ENCODE measurements at places on chromosomes 6 and 20. TPM values are rescaled to one million over a fixed set of nuclear protein-coding genes. Genes with fewer than 3 reads are reported as not detected.
A peak's percentile ranks its signal among the peaks of the same experiment; 100 is the strongest.

GRCh38 chr20:1867495-1868260 is 27.5 kb upstream of the SIRPA start:
- no peak overlapping the region for H3K27ac ChIP-seq
- H3K36me3 ChIP-seq: no peaks in the 10 kb centered on the region
- peaks cover 51% of the 10 kb centered on the region for H3K27me3 ChIP-seq
- H3K4me3 ChIP-seq: no peak overlapping the region
- H3K4me1 ChIP-seq: no peaks in the 10 kb centered on the region
- ATAC-seq: no peak

Gene SCP2D1
- not detected for total RNA-seq

Gene RNASET2
- total RNA-seq: 94.2 TPM

Gene OR2H1
- total RNA-seq: not detected

DNA sequence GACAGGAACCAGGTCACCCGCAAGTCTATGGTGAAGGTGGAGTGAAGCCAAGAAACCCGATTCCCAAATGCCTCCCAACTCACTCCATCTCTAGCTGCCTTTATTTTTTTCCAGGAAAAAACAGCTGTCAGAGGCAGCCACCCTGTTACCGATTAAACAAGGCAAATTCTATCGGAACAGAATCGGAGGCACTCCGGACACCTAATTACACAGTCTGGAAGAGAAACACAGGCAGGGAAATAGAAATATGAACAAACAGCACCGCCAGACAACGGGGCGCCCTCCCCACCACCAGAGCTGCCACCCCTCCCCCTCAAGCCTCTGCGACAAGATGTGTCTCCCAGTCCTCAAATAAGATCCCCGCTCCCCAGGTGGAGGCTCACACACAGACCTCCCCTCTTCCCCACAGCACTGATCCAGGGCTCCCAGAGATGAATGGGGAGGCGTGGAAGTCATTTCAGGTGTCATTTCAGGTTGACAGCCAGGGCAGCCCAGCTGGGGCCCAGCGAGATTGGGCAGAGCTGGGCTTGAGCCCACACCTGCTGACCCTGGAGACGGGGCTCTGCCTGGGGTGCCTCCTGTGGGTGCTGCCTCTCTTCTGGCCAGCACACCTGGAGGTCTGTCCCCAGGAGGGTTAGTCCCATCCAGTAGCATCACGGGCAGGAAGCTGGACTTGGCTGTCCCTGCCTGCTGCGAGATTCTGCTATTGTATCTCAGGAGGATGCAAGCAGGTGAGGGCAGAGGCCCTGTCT is 19.8 kb upstream of the VSTM2L start:
- H3K27ac ChIP-seq: no peak overlapping the region
- peaks cover 3% of the 10 kb centered on the region for H3K27me3 ChIP-seq
- H3K4me3 ChIP-seq: no peak overlapping the region
- no peaks in the 10 kb centered on the region for H3K4me1 ChIP-seq
- H3K36me3 ChIP-seq: no peaks in the 10 kb centered on the region
- no peak for ATAC-seq

Gene JPH2
- total RNA-seq: 0.09 TPM

- peaks cover 46% of the 10 kb centered on the region for H3K36me3 ChIP-seq
- peaks cover 4% of the 10 kb centered on the region for H3K4me1 ChIP-seq
- H3K4me3 ChIP-seq: no peak overlapping the region
- peak overlapping the region; percentile 29 for H3K27ac ChIP-seq
- no peak for ATAC-seq
- no peaks in the 10 kb centered on the region for H3K27me3 ChIP-seq
Observed at GRCh38 chr20:37314099-37314498, 24.6 kb downstream of the MANBAL start.

GRCh38 chr6:101393251-101393828 is at the start of gene GRIK2:
GRIK2 (plus strand) TSS chr6:101393708.
- H3K4me3 ChIP-seq: no peak within 1 kb of the TSS
- no peaks in the 10 kb centered on the region for H3K4me1 ChIP-seq
- H3K27me3 ChIP-seq: peaks cover 27% of the 10 kb centered on the region
- no peak within 1 kb of the TSS for H3K27ac ChIP-seq
- ATAC-seq: no peak

- H3K4me3 ChIP-seq: no peak overlapping the region
- no peaks in the 10 kb centered on the region for H3K27me3 ChIP-seq
- ATAC-seq: no peak
- no peaks in the 10 kb centered on the region for H3K36me3 ChIP-seq
- H3K4me1 ChIP-seq: no peaks in the 10 kb centered on the region
Observed at GRCh38 chr6:10558565-10558964, 37.4 kb downstream of the GCNT2 start.

Gene PACSIN1
- 0.09 TPM for total RNA-seq

DNA sequence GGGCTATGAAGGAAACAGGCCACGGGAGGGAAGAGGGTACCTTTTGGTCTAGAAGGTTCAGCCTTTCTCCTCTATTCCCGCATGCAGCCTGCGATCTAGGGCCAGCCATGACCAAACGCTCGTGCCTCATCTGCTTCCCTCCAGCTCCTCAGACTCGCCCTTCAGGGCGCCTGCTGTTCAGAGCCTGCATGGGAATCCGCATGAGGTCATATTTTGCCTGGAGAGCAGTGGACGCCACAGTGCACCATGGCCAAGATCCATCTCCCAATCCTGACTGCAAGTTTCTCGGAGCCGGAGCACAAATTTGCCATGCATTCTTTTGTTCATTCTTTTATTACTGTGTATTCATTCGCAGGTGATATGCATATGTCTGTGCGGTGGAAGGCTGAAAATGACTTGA is 608.1 kb downstream of the QKI start:
- no peak overlapping the region for H3K27ac ChIP-seq
- peaks cover 8% of the 10 kb centered on the region for H3K27me3 ChIP-seq
- no peak for ATAC-seq
- no peaks in the 10 kb centered on the region for H3K36me3 ChIP-seq

DNA sequence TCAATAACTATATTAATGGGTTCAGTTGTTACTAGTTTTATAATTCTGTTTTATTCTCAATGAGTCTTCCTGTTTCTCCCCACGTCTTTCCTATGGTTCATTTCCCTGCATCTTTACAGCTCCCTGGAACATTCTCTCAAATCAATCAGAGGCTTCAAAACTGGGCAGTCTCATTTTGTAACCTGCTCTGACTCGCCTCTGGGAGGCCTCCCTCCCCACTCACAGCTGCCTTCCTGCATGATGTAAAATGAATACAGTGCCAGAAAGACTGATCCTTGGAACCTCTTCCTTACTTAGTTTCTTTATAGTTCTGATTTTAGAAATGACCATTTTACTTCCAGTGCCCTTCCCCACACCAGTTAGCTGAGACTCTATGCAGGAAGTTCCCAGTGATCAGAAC is 103.9 kb downstream of the ESR1 start:
- H3K4me1 ChIP-seq: no peaks in the 10 kb centered on the region
- H3K27ac ChIP-seq: no peak overlapping the region
- ATAC-seq: no peak
- H3K36me3 ChIP-seq: no peaks in the 10 kb centered on the region

DNA sequence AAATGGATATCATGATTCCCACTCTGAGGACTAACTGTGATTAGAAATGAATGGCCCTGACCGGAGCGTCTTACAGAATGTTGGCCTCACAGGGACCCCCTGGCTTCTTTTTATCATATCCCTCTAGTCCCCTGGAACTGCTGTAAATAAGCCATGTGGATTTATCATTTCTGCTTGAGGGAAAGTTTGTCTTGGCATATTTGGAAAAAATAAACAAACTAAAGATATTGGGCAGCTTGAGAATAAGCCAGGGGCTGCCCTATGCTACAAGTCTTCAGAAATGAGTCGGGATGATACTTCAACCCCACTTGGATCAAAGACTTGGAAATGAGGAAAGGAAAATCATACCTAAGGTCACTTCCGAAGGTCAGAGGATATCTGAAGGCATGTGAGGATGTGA is 179.1 kb downstream of the THBS2 start:
- H3K4me1 ChIP-seq: no peaks in the 10 kb centered on the region
- no peak overlapping the region for H3K4me3 ChIP-seq
- no peak for ATAC-seq

DNA sequence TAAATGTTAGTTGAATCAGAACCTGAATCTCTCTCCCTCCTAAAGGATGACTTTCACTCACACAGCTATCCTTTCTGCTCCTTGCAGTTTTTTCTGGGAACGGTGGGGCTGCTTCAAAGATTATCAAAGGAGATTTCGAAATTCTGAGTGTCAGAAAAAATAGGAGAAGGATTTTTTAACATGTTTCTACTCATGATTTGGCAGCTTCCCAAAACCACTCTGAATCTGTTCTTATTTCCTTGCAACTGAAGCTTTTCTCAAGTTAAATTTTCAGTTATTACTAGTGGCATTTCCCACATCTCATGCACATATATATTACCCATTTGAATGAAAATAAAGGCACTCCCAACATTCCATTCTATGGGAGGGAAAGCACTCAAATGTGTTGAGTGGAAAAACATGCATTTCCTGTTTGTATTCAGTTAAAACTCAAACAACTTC is 123.6 kb downstream of the LCA5 start:
- H3K27ac ChIP-seq: no peak overlapping the region
- peaks cover 6% of the 10 kb centered on the region for H3K27me3 ChIP-seq
- H3K4me3 ChIP-seq: no peak overlapping the region
- no peak for ATAC-seq
- H3K4me1 ChIP-seq: no peaks in the 10 kb centered on the region
- no peaks in the 10 kb centered on the region for H3K36me3 ChIP-seq

DNA sequence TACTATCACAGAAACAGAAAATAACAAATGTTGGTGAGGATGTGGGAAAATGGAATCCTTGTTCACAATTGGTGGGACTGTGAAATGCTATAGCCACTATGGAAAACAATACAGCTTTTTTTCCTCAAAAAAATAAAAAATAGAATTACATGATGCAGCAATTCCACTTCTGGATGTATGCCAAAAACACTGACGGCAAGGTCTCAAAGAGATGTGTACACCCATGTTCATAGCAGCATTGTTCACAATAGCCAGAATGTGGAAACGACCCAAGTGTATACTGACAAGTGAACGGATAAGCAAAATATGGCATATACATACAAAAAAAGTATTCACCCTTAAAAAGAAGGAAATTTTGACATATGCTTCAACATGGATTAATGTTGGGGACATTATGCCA is 213.4 kb downstream of the KHDC1L start:
- no peaks in the 10 kb centered on the region for H3K4me1 ChIP-seq
- no peaks in the 10 kb centered on the region for H3K27me3 ChIP-seq
- no peaks in the 10 kb centered on the region for H3K36me3 ChIP-seq
- no peak for ATAC-seq
- no peak overlapping the region for H3K4me3 ChIP-seq
- no peak overlapping the region for H3K27ac ChIP-seq

Gene OR2H2
- total RNA-seq: not detected

Gene SOX12
- 6.5 TPM for total RNA-seq

Gene CPXM1
- 0.69 TPM for total RNA-seq

DNA sequence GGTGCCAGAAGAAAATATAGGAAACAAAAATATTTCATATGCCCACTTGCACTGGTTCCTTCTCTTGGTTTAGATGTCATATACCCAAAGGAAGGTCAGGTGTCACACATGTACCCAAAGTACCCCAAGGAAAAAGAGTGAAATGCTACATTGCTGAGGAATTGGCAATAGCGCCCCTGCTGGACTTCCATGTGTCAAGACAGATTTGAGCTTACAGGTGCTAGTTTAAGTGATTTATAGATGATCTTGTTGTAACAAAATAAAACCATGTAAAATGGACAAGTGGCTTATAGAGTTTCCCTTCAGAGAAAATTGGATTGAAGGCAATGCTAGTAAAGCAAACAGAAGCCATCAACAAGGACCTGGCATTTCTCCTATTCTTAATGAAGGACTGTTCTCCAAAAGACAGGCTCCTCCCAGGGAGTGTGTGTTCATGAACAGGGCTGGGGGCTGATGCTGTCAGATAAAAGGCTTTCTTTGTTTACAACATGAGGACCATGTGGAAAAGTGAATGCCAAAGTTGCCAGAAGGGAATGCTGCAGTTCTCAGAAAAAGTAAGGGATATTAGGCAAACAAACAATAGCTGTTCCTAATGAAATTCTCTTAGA is 64.3 kb upstream of the PAK5 start:
- H3K27ac ChIP-seq: no peak overlapping the region
- H3K4me3 ChIP-seq: no peak overlapping the region
- H3K27me3 ChIP-seq: peaks cover 9% of the 10 kb centered on the region

Gene TFB1M
- total RNA-seq: 38.6 TPM

Gene NMBR
- total RNA-seq: not detected

DNA sequence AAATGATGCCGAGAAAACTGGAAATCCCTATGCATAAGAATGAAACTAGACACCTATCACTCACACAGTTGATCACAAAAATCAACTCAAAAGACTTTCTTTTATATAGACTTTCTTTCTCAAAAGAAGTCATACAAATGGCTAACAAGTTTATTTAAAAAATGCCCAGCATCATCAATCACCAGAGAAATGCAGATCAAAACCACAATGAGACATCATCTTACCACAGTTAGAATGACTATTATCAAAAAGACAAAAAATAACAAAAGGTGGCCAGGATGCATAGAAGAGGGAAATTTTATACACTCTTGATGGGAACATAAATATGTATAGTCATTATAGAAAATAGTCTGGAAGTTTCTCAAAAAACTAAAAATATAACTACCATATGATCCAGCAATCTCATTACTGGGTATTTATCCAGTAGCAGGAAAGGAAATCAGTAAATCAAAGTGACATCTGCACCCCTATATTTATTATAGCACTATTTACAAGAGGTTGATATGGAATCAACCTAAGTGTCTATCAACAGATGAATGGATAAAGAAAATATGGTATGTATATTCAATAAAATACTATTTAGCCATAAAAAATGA is 3.4 kb upstream of the RNF217 start:
- H3K36me3 ChIP-seq: peaks cover 11% of the 10 kb centered on the region
- peaks cover 10% of the 10 kb centered on the region for H3K4me1 ChIP-seq
- peak; percentile 41 for ATAC-seq
- peaks cover 32% of the 10 kb centered on the region for H3K27me3 ChIP-seq
- H3K4me3 ChIP-seq: no peak overlapping the region
- H3K27ac ChIP-seq: no peak overlapping the region

DNA sequence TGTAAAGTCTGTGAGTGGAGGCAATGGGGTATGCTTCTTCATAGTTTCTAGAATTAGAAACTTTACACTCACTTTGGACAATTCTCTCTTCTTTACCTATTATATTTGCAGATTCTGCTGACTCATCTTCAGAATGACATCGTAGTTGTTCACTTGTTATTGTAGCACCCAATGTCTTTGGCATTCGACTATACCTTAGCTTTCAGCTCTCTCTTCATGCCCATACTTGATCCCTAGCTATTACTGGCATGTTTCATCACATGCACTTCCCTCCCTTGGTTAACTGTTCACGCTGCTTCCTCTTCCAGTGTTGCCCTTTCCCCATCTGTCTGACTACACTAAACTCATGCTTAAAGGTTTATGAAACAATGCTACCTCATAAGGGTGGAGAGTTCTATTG is 298.1 kb upstream of the TCF21 start:
- no peaks in the 10 kb centered on the region for H3K4me1 ChIP-seq
- no peaks in the 10 kb centered on the region for H3K36me3 ChIP-seq
- no peaks in the 10 kb centered on the region for H3K27me3 ChIP-seq
- no peak for ATAC-seq
- H3K27ac ChIP-seq: no peak overlapping the region
- H3K4me3 ChIP-seq: no peak overlapping the region

GRCh38 chr6:91864911-91865310 is 1278.0 kb upstream of the MAP3K7 start:
- no peaks in the 10 kb centered on the region for H3K36me3 ChIP-seq
- H3K4me1 ChIP-seq: no peaks in the 10 kb centered on the region
- no peak for ATAC-seq
- H3K27ac ChIP-seq: no peak overlapping the region
- no peaks in the 10 kb centered on the region for H3K27me3 ChIP-seq

GRCh38 chr6:143090314-143091044 is 29.8 kb downstream of the AIG1 start:
- no peaks in the 10 kb centered on the region for H3K36me3 ChIP-seq
- no peak overlapping the region for H3K27ac ChIP-seq
- no peaks in the 10 kb centered on the region for H3K27me3 ChIP-seq
- peak; percentile 26 for ATAC-seq
- no peak overlapping the region for H3K4me3 ChIP-seq
